ENCODE measurements at places on chromosomes 2 and 18.

GRCh38 chr18:79928563-79928960, 22.9 kb downstream of the SLC66A2 start:
- DNase-seq, result no peak

- DNase-seq, result no peak
Measured at GRCh38 chr18:13917401-13917800, 2.1 kb upstream of the MC2R start.

DNA sequence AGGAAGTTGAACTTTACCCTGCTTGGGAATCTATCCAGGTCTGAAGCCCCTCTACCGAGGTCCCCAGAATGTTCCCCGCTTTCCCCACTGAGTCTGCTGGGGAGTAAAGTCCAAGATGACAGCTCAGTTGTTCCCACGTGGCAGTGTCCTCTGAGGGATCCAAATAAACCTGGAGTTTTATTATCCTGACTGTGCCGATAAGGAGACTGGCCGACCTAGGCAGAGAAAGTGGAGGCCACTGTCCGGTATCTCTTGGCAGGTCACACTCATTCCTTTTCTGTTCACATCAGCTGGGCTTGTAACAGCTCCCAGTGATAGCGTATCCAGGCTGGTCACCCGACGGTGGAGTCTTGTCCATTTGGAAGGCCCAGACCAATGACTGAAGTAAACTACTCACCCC, 27.5 kb upstream of the C18orf32 start:
- DNase-seq, result no peak

- no peak for DNase-seq
Measured at GRCh38 chr2:72210470-72210869, 62.8 kb upstream of the CYP26B1 start.

DNA sequence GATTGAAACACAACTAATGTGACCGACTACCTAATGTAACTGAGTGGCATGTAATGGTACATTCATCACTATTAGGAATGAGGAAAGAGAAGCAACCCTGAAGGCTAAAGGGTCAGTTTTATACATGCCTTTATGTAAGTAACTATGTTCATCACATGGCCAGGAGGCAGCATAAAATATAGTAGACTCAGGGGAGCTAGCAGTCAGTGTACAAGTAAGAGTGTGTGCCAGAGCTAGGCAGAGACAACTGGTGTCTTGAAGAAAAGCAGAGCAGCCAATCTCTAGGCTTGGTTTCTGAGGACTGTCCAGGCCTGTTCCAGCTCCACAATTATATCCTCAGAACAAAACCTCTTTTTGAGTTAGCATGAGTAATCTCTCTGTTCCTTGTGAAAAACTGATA, 18.1 kb downstream of the SMAD2 start:
- no peak for DNase-seq

DNA sequence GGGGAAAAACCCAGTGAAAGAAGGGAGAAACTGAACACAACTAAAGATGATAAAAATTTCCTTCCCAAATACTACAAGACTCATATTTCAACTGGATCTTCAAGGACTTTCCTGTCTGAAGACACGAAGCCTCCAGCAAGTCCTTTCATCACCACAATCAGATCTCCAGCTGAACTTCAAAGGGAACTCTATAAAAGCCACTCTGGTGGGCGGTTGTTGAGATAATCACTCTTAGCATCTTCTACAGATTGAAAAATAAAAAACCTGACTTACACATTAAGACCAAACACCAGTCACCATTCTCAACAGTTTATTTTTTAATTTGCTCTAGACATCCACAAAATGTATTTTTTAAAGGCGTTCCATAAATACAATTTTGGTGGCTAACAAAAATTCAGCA, 4.4 kb downstream of the REV1 start:
- no peak for DNase-seq

GRCh38 chr18:58562999-58563667, 65.8 kb downstream of the ALPK2 start:
- no peak for DNase-seq

- no peak for DNase-seq
Measured at GRCh38 chr2:54287532-54287931, 31.5 kb upstream of the TSPYL6 start.

All from eye (tissue), 1 donor.